ENCODE measurements at places on chromosomes 2 and 18. TPM values are rescaled to one million over a fixed set of nuclear protein-coding genes. Genes with fewer than 3 reads are reported as not detected.

Gene CIAO1
- total RNA-seq, result 62.1 TPM

Gene ACMSD
- total RNA-seq, result not detected

Gene ZNF513
- total RNA-seq, result 21.4 TPM

- peaks cover 3% of the 10 kb centered on the region for H3K27me3 ChIP-seq
- no peak overlapping the region for H3K27ac ChIP-seq
- no peak for DNase-seq
- H3K36me3 ChIP-seq, result no peaks in the 10 kb centered on the region
- H3K4me3 ChIP-seq, result no peak overlapping the region
Observed at GRCh38 chr18:9710037-9710436, 1.9 kb downstream of the RAB31 start.

- no peaks in the 10 kb centered on the region for H3K36me3 ChIP-seq
- no peak overlapping the region for H3K4me3 ChIP-seq
- no peak for DNase-seq
- H3K27me3 ChIP-seq, result no peaks in the 10 kb centered on the region
- no peaks in the 10 kb centered on the region for H3K4me1 ChIP-seq
Observed at GRCh38 chr18:21387886-21388285, 145.9 kb downstream of the GREB1L start.

DNA sequence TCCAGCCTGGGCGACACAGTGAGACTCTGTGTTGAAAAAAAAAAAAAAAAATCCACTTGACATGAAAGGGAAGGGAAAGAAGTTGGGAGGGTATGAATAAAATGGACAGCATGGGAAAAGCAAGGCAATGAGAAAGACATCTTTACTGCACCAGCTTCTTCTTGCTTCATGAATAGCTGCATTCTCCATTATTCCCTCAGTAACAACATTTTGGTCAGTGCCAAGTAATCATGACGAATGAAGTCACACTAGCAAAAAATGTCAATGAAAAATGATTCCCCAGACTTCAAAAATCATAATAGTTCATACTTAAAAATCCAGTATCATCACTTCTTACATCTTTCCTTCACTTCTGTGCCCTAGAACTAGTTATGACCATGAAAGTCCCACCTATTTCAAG lies 30.4 kb downstream of the ADAM17 start:
- no peaks in the 10 kb centered on the region for H3K4me1 ChIP-seq

DNA sequence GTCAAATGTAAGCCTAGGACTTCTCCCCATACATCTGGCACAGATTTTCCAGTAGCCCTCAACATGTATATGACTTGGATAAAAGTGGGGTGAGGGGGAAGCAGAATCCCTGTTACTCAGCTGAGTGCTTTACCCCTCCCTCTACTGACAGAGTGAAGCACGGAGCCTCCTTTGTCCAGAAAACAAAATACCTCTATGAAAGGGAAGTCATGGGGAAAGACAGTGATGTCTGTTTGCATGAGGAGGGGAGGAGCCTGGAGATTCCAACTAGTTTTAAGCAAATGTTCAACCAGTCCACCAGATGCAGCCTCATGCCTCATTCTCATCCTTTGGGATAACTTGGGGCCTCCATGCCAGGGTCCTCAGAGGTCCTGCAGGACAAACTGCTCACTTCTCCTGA lies 203.9 kb downstream of the SMAD2 start:
- no peaks in the 10 kb centered on the region for H3K27me3 ChIP-seq
- H3K27ac ChIP-seq, result no peak overlapping the region
- H3K4me3 ChIP-seq, result no peak overlapping the region
- no peaks in the 10 kb centered on the region for H3K36me3 ChIP-seq

- no peaks in the 10 kb centered on the region for H3K27me3 ChIP-seq
- H3K36me3 ChIP-seq, result no peaks in the 10 kb centered on the region
- peaks cover 13% of the 10 kb centered on the region for H3K4me1 ChIP-seq
- no peak overlapping the region for H3K4me3 ChIP-seq
- no peak for DNase-seq
Observed at GRCh38 chr2:219003267-219003634, 10.0 kb upstream of the CRYBA2 start.

DNA sequence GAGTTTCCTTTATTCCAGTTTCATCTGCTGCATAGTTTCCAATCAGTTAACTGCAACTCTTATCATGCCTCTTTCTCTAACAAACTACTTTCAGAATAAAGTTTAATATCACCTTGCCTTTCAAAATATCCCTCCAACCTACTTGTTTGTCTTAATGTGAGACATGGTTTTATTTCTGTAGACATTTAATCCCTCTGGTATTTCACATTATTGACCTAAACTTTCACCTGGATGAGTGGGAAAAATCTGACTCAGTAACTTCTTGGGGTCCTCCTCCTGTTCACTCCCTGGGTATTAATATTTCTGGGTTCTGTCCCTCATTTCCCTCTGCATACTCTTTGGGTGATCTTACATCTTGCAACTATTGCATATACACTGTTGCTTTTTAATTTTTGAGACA lies 27.9 kb downstream of the MSH6 start:
- H3K27ac ChIP-seq, result no peak overlapping the region
- peaks cover 54% of the 10 kb centered on the region for H3K36me3 ChIP-seq
- no peaks in the 10 kb centered on the region for H3K4me1 ChIP-seq
- no peak for DNase-seq

Measured in naive thymus-derived CD4-positive, alpha-beta T cell (primary cell).